Upper lobe of right lung (tissue), 1 donor: ENCODE measurements at places on chromosomes 4 and X. TPM values are rescaled to one million over a fixed set of nuclear protein-coding genes. Genes with fewer than 3 reads are reported as not detected.
A peak's percentile ranks its signal among the peaks of the same experiment; 100 is the strongest.

DNA sequence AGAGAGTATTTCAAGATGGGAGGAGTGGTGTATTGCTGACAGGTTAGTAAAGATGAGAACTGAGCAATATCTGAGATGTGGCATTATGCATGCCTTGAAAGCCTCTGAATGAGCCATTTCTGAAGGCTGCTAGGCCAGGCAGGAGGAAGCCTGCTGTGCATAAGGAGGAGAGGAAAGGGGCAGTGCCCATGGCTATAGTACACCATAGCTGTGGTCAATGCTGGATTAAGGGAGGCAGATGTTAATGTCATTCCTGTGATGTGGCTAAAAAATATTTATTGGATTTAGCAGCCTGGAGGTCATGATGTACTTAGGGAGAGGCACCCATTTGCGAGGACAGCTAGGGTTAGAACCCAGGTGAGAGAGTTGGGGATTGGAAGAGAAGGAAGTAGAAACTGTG lies 130.0 kb upstream of the LNX1 start:
- H3K4me3 ChIP-seq = no peak overlapping the region
- H3K4me1 ChIP-seq = no peaks in the 10 kb centered on the region
- no peak for DNase-seq
- no peak overlapping the region for H3K27ac ChIP-seq
- no peaks in the 10 kb centered on the region for H3K27me3 ChIP-seq
- H3K36me3 ChIP-seq = no peaks in the 10 kb centered on the region

- no peak overlapping the region for H3K27ac ChIP-seq
- no peaks in the 10 kb centered on the region for H3K36me3 ChIP-seq
- no peak for DNase-seq
- no peaks in the 10 kb centered on the region for H3K27me3 ChIP-seq
- peaks cover under 1% of the 10 kb centered on the region for H3K4me1 ChIP-seq
These were observed 4.0 kb upstream of the SLC10A7 start for GRCh38 chr4:146525754-146526153.

- no peak overlapping the region for H3K27ac ChIP-seq
- H3K27me3 ChIP-seq = no peaks in the 10 kb centered on the region
- DNase-seq = no peak
- H3K4me3 ChIP-seq = no peak overlapping the region
- H3K36me3 ChIP-seq = no peaks in the 10 kb centered on the region
- H3K4me1 ChIP-seq = no peaks in the 10 kb centered on the region
These were observed 32.8 kb upstream of the RELL1 start for GRCh38 chr4:37719021-37719420.

GRCh38 chrX:134074151-134074550 lies 88.8 kb upstream of the GPC3 start:
- no peaks in the 10 kb centered on the region for H3K36me3 ChIP-seq
- H3K4me1 ChIP-seq = no peaks in the 10 kb centered on the region
- no peak for DNase-seq
- H3K27ac ChIP-seq = no peak overlapping the region

DNA sequence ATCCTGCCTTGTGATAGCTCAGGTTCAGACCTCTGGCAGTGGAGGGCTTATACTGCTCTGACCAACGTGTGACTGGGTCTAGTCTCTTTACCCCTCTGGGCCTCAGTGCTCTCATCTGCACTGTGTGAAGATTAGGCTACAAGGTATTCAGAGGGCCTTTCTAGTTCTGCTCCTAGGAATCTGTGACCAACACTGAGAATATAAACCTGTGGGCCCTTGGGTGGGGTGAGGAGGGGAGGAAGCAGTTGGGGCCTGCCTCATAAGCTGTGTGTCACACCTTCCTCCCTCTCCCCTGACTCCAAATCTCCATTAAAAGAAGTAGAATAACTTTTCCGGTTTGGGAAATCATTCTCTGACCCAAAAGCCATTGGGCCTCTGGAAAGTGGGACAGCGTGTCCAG lies 66.3 kb upstream of the MSN start:
- no peaks in the 10 kb centered on the region for H3K27me3 ChIP-seq
- no peak for DNase-seq
- H3K27ac ChIP-seq = peak overlapping the region; percentile 86
- H3K36me3 ChIP-seq = no peaks in the 10 kb centered on the region
- peaks cover 22% of the 10 kb centered on the region for H3K4me1 ChIP-seq

GRCh38 chrX:40166582-40166981 lies 68.8 kb upstream of the BCOR start:
- no peak overlapping the region for H3K4me3 ChIP-seq
- H3K27ac ChIP-seq = no peak overlapping the region
- H3K36me3 ChIP-seq = no peaks in the 10 kb centered on the region
- peaks cover 2% of the 10 kb centered on the region for H3K4me1 ChIP-seq

Gene ITM2A
- 44.4 TPM for total RNA-seq

Gene TMEM35A
- 1.5 TPM for total RNA-seq

Gene GJB1
- 5.4 TPM for total RNA-seq

Gene VCX
- not detected for total RNA-seq
